Gastroesophageal sphincter (tissue), 4 donors: ENCODE measurements at places on chromosomes 4 and X. TPM values are rescaled to one million over a fixed set of nuclear protein-coding genes. Genes with fewer than 3 reads are reported as not detected.

The CXCL11 gene
- 0.59 TPM for total RNA-seq

DNA sequence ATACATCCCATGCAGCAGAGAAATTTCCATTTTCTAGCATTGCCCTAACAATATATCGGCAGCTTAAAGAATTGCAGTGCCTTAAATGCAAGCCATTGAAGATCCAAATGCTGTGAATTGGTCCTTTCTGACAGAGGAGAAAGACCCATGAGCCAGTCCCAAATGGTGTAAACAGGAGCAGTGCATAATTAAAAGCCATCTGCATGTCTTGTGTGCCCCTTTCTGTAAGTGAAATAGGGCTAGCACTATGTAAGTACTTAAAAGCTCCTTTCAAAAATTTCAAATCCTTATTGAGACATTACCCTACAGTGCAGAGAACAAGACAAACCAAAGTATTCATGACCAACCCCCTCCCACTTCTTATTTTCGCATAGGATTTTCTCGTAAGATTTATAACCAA lies 108.7 kb upstream of the LCORL start:
- ATAC-seq, result no peak

GRCh38 chr4:87420276-87420830 lies 2.0 kb upstream of the NUDT9 start:
- no peak for ATAC-seq

DNA sequence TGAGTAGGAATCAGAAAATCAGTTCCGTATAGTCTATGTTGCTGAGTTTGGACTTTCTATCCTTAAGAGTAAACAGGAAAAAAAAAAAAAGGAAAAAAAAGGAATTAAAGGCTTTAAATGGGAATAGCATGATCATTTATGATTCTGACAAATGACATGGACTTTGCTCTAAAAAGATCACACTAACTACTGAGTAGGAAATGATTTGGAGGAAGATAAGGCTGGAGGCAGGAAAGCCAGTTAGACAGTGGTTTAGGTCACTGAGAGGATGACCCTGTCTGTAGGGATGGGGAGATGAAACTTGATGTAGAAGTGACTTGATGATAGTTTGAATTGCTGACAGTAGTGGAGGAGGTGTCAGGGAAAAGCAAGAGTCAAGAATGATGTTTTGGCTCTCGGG lies 9.2 kb upstream of the JADE1 start:
- no peak for ATAC-seq

The GASK1B gene
- 45.8 TPM for total RNA-seq

GRCh38 chr4:67080046-67080557 lies 465.2 kb downstream of the CENPC start:
- ATAC-seq, result no peak

The MTMR8 gene
- 2.3 TPM for total RNA-seq

- ATAC-seq, result peak; percentile 39
Measured at GRCh38 chr4:26356081-26356501, 35.3 kb downstream of the RBPJ start.

The HSFX1 gene
- 2.3 TPM for total RNA-seq
